ENCODE measurements at places on chromosomes 5 and 9. TPM values are rescaled to one million over a fixed set of nuclear protein-coding genes. Genes with fewer than 3 reads are reported as not detected.

GRCh38 chr5:131795228-131795627, 1.6 kb downstream of the FNIP1 start:
- no peak for DNase-seq

GRCh38 chr5:62465985-62466925, 53.7 kb downstream of the IPO11 start:
- DNase-seq = no peak

- no peak for DNase-seq
Measured at GRCh38 chr9:35847792-35848572, 19.0 kb downstream of the TMEM8B start.

GRCh38 chr9:116002624-116003023, 151.0 kb upstream of the PAPPA start:
- no peak for DNase-seq

GRCh38 chr5:7478459-7478858, 82.5 kb downstream of the ADCY2 start:
- no peak for DNase-seq

The ACSL6 gene
- total RNA-seq = 0.74 TPM

The EMB gene
- 16.7 TPM for total RNA-seq

- DNase-seq = no peak
Measured at GRCh38 chr5:7816535-7816901, 34.4 kb downstream of the CFAP90 start.

The MED27 gene
- total RNA-seq = 17.8 TPM

DNA sequence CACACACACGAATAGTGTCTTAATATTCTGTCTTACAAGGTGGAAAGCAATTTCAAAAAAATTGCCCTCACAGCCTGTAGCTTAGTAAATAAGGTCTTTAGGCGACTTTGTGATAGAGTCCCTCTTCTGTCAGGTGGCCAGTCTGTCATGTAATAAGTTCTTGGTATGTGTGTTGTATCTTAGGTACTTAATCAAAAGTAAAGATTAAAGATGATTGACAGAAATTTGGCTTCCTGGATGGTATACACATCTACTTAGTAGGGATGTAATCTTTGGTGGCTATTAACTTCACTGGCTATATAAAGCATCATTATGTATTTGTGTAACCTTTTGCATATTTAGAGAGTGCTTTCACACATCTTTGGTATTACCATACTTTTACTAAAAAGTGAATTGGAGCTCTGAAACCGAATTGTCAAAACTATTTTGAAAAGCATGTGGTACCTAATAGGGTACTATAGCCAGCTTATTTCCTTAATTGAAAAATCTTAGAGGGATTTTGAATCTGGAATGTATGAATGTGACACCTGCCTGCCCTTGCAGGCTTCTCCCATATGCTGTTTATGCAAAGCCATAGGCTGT, 3.4 kb downstream of the G3BP1 start:
- DNase-seq = no peak

The SAXO1 gene
- 0.22 TPM for total RNA-seq

DNA sequence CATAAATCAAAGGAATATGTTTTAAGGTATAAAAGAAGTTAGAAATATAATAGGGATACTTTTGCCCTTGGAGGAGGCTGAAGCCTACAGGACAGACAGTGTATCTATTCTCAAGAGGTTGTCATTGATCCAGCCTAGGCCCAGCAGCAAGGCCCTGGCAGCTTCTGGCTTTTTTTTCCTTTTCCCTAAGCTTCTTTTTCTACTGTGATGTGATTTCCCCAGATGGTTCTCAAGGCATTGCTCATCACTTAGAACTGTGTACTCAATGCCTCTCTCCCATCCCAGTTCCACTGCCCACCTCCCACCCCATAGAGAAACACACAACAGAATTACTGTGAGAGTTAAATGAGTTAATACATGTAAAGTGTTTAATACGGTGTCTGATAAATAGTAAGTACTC, 88.6 kb downstream of the SLC44A1 start:
- DNase-seq = no peak

The QRFP gene
- not detected for total RNA-seq

- no peak for DNase-seq
Measured at GRCh38 chr9:73023025-73023541, 70.2 kb upstream of the ALDH1A1 start.

DNA sequence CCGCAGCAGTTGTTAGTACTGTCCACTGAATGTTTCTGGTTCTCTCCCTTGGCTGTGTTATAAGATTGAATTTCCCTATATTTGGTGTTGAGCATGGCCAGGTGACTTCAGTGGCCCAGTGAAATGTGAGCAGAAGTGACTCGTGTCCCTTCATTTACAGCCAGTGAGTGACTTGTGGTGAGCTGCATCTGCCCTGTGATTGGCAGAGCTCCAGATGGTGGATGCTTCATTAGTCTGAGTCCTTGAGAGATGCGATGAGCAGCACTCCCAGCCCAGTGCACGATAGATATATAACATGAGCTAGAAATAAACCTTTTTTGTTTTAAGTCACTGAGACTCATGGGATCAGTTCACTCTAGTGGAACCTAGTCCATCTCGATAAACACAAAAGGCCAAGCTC, 19.3 kb downstream of the PCSK5 start:
- DNase-seq = no peak

Data from upper lobe of left lung (tissue), 6 donors.